CD4-positive, alpha-beta T cell treated with Interferon alpha-2 for 1 hour (primary cell): ENCODE measurements at places on chromosomes 5 and 9.

DNA sequence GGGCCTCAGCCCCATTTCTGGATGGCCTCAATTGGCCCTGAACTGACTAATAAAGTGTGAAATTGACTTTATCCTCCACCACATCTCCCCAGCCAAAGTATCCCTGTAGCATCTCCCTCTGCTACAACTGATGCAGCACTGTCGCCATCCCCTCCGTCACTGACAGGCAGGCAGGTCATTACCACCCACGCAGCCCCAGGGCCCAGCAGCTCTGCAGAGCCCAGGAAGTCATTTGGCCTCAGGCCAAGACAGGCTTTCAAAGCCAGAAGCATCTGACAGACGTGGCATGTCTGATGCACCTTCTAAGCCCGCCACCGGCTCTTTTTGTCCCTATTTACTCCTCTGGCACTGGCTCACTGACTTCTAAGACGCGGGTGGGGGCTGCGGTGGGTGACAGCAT, 65.3 kb downstream of the ARHGEF37 start:
- peak; percentile 11 for DNase-seq

DNA sequence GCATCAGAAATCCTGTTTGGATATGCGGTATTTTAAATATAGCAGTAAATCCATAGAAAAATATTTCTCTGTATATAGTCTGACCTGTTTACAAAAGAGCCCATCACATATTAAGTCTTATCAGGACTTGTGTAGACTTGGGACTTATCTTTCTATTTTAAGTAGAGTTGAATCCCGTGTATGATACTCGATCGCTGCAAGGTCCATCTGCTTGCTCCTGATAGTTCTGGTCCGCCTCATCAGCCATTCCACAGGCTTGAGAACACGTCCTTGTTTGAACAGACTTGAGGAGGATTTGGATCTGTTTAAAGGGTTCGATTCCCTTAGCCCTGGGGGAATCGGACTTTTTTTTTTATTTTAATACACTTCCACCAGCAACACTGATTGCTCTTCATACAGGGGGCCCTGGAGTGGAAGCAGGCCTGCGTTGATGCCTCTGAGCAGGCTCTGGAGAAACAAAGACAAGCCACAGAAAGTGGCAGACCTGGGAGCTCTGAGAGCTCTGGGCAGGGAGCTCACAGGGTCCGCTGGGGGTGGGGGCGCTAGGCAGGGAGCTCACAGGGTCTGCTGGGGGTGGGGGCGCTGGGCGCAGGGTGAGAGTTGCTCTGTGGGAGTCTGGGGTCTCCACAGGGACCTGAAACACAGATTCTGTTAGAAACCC, 112.2 kb downstream of the MVB12B start:
- no peak for DNase-seq

DNA sequence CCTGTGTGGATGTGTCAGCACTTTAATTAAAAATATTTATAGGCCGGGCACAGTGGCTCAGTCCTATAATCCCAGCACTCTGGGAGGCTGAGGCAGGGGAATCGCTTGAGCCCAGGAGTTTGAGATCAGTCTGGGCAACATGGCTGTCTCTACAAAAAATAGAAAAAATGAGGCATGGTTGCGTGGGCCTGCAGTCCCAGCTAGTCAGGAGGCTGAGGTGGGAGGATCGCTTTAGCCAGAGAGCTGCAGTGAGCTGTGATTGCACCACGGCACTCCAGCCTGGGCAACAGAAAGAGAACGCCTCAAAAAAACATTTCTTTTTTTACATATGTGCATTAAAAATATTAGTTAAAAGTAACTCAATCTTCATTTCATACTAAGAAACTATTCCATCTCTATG, 6.2 kb downstream of the TBC1D9B start:
- DNase-seq = no peak

DNA sequence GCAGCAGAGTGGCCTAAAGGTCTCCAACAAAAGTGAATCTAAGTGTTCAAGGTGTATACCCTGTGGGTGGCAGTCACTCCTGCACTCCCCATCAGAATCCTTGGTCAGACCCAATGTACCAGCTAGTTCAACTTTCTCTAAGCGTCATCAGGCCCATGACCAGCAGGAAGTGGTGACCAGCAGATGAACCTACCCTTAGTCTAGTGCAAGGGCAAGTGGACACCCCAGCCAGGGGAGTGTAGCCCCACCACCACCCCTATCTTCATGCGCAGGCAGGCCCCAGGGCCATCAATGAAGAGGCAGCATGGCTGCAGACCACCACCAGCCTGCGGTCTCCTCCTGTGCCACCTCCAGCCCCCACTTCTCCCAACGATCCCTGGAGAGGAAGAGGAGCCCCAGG, 213.1 kb downstream of the AGTPBP1 start:
- DNase-seq = no peak

GRCh38 chr9:92911511-92912475, 34.0 kb upstream of the ZNF484 start:
- no peak for DNase-seq

- DNase-seq = no peak
Measured at GRCh38 chr9:34097865-34098264, 28.6 kb downstream of the DCAF12 start.

- no peak for DNase-seq
Measured at GRCh38 chr9:135997090-135998015, 36.2 kb upstream of the UBAC1 start.

DNA sequence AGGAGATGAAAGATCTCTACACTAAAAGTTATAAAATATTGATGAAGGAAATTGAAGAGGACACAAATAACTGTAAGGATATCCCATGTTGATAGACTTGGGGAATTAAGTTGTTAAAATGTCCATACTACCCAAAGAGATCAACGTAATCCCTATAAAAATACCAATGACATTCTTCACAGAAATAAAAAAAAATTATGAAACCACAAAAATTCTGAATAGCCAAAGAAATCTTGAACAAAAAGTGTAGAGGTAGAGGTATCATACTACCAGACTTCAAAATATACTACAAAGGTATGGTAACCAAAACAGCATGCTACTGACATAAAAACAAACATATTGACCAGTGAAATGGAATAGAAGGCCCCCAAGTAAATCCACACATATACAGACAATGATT, 71.5 kb upstream of the ELL2 start:
- DNase-seq = no peak

- no peak for DNase-seq
Measured at GRCh38 chr5:78557601-78558000, 91.0 kb downstream of the LHFPL2 start.

DNA sequence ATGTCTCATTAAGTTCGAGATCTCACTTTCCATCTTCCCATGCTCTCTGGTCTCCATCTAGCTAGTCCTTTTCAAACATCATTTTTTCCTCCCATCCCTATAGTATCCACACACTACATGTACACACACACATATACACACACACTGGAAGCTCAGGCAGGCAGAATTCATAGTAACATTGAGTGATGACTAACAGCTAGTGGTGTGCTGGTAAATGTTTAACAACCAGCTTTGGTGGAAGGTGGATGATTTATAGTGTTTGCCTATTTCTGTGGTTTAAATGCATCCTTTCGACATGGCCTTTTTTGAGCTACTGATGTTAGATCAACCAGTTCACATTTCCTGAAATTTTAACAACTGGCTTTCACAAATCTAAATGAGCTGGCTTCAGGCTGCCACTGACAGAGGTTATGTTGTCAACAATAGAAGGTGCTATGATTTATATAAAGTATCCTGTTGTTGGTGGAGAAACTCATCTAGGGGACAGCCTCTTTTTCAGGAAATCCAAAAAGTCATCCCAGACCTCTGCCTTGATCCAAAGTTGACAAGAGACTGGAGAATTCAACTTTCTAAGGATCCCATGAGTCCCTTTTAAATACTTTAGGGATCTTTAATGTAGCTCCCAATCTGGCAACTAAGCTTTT, 117.8 kb downstream of the CCDC192 start:
- DNase-seq = no peak

DNA sequence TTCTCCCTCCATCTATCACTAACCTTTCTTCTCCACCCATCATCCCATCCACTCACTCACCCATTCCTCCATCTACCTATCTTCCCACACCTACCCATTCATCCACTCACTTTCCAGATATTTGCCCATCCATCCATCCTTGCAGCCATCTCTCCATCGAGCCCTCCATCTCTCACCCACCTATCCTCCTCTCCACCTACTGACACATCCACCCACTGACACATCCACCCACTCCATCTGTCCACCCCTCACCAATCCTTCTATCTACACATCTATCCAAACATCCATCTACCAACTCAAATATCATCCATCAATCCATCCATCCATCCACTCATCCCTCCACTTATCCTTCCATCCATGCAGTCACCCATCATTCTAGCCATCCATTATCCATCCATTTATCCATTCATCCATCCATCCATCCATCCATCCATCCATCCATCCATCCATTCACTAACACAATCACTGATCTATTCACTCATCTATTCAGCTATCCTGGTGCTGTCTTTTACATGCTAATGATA, 68.9 kb upstream of the SPTLC1 start:
- no peak for DNase-seq

GRCh38 chr5:4275232-4275631, 679.6 kb downstream of the IRX1 start:
- DNase-seq = no peak

GRCh38 chr5:150644058-150644457, 3.6 kb downstream of the SYNPO start:
- DNase-seq = no peak

DNA sequence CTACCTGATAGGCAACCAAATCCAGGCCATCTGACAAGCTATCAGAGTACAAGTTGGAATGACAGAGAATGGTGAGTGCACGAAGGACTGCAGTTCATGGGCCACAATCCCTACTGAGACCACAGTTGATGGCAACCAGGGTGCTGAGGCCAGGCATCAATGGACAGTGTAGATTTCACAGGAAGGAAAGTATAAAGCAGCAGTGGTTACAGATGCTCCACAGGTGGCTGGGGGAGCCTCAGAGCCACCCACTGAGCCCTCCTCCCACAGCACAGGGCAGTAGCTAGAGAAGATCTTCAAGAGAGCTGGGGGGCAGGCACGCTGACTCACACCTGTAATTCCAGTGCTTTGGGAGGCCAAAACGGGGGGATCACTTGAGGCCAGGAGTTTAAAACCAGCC, 49.4 kb downstream of the RETREG1 start:
- no peak for DNase-seq

DNA sequence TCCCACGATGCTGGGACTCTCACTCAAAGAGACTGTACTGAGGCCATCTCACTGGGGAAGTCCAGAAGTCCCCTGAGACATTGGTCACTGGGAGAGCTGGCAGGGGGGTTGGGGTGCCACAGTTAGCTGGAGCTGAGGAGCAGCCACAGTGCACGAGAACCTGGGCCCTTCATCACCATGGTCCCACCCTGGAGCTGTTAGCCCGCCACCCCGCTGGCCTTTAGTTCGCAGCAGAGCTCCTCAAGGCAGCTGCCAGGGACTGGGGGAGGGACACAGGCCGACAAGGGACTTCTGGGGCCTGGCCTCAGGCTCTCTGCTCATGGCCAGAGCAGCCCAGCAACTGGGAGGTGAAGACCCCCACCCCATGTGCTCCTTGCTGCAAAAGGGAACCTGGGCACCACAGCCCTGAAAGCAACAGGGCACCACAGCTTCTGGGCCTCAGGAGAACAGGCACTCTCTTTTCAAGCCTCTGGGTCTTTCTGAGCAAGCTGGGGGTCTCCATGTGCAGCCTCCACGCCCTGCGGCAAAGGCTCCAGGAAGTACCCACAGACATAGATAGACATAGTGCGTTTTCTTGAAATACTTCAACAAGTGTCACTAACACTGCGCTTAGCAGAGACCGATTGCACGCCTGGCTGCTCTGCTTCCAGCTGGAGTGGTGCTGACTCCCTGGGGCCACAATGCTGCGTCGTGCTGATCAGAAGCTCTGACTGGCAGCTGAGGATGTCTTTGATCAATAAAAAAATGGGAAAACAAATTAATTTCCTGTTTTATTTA, 46.0 kb downstream of the VAV2 start:
- DNase-seq = no peak

GRCh38 chr5:110346893-110347358, 379.5 kb downstream of the TMEM232 start:
- DNase-seq = no peak

DNA sequence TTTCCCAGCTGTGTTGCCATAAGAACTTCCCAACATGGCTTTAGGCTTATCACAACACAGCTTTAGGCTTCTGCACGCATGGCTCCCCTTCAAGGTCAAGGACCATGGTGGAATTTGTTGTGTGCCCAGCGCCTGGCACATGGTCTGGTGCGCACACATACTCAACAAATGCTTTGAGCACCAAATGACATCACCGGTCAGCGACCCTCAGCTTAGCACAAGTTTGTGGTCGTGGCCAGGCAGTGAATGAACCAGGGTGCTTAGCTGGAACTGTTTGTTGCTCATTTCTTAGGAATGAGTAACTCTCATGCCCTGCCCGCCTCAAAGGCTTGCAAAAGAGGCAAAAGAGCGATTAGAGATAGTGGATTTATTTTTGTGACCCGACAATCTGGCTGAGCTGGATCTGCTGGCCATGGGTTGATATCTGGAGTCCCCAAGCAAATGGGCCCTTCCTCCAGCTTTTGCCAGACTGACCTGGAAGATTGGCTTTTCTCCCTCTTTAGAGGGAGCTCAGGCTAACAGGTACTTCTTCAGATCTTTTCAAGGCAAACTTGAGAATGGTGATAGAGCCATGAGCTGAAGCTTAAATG, 58.9 kb downstream of the DAP start:
- DNase-seq = no peak

DNA sequence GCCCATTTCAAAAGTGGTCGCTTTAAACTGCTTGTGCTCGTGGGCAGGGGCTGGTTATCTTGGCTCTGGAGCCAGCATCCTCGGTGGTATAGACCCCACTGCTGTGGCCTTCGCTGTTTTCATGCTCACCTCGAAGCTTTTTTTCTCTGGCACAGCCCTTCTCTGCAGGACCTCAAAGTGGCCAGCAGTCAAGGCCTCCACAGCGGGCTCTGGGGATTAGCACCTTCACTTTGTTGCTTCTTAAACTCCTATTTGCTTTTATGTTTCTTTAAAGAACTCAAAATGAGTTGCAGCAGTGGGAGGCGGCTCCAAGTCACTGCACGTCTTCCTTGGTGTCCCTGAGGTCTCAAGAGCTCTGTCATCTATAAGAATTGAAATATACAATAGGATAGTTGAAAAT, 165.1 kb downstream of the CACNA1B start:
- DNase-seq = no peak

GRCh38 chr5:157918811-157919742, 60.1 kb upstream of the CLINT1 start:
- no peak for DNase-seq

GRCh38 chr5:56060276-56061110, 65.7 kb upstream of the IL6ST start:
- DNase-seq = peak; percentile 9
